SIG-M5 (cell line): ENCODE measurements at places on chromosomes 11 and 22.

DNA sequence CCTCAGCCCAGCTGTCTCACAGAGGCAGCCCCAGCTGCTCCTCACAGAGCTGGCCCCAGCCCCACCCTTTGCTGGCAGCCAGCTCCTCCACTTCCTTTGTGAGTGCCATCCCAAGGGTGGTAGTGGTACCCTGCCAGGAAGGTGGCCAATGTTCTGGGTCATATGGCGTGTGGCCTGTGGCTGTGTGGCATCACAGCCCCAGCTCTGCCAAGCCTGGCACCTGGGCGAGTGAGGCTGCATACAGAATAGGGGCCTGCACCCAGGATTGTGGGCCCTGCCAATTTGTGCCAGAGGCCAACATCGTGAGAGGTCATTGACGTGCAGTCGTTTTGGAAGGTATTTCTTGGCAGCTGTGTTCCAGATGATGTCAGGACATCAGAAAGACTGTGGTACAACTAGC, 10.7 kb downstream of the TUB start:
- no peak for DNase-seq

GRCh38 chr11:117199053-117199915, at the start of gene TAGLN:
Gene TAGLN (plus strand): TSS chr11:117199370. CDS start chr11:117203014, 3,644 bp downstream.
- no peak for DNase-seq

- DNase-seq = no peak
These were observed 51.4 kb upstream of the MTMR2 start for GRCh38 chr11:95975343-95975742.

GRCh38 chr11:84854498-84854880, 772.7 kb downstream of the DLG2 start:
- no peak for DNase-seq

- DNase-seq = no peak
These were observed 1.5 kb downstream of the RANGAP1 start for GRCh38 chr22:41284465-41284864.

DNA sequence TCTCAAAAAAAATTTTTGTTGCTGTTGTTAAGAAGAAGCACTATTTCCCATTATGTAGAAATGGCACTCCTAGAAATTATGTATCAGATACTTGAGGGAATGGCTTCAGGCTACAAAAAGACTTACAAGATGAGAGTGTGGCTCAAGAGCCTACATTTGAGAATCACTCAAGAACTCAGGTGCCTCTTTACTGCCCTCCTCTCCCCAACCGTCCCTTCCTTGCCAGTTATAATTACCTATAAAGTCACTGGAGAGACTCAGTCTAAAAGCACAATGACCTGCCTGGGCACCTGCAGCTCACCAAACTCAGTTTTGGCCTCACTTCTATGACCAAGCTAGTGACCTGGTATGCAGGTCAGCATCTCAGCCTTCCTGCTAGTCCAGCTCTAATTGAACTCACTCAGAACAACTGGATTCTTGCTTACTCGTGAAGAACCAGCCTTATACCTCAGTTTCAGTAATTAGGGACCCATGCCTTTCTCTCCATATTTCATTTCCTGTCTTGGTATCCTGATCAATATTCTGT, 41.9 kb upstream of the PPP2R1B start:
- DNase-seq = no peak

GRCh38 chr22:17444204-17444504, 74.9 kb downstream of the CECR2 start:
- no peak for DNase-seq

GRCh38 chr11:25981998-25982397, 349.9 kb upstream of the ANO3 start:
- DNase-seq = no peak

- DNase-seq = no peak
These were observed 2.8 kb upstream of the ANO9 start for GRCh38 chr11:444396-445144.

- no peak for DNase-seq
These were observed 8.6 kb upstream of the UPB1 start for GRCh38 chr22:24486501-24486921.

DNA sequence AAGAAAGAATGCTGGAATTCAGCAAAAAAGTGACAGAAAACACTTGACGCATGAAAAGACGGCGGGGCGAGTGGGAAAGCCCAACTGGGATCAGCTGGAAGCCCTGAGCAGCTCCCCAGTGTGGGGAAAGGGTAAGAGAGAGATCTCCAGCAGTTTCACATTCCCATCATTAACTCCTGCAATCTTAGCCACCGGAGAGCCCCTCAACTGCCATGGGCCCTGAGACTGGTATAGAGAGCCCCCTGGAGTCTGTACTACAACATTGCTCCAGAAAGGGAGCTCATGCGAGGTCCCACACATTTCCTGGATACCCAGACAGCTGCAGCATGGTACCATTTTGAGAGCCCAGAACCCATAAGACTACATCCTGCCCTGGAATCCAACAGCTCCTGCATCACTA, 31.1 kb downstream of the MRGPRX4 start:
- DNase-seq = no peak

DNA sequence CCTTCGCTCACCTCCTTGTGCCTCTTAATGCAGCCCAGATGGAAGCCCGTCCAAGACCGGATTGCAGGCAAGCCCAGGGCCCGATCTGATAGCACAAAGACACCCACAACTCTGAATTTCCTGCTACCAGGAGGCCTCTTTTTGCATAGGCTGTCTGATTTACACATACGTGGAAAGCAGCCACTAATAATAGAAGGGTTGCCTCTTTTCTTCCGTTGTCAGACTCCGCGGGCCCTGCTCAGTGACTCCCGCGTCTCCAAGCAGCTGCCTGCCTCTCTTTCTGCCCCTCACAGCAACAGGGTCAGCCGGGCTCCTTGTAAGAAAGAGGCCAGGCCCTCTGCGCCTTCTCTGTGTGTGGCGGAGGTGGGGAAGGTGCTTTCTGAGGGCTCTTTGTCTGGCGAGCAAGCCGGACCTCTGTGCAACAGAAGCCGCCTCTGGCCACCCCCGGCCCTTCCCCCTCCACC, 26.7 kb downstream of the FLI1 start:
- no peak for DNase-seq

DNA sequence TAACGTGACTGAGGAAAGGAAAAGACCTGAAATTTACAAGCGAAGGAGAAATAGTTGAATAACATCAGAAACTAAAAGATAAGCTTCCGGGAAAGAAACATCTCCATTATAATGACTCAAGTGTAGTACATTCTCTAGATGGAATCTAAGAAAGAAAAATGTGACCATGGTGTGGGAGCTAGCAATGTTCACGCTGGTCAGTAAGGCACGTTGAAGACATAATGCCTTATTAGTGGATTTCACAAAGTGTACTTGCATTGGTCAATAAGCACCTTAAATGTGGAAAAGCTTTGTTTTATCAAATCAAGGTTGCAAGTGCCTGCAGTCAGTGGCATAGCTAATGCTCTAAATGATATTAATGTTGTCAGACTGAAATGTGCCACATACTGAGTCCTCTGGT, 2.8 kb upstream of the LARGE1 start:
- no peak for DNase-seq

- DNase-seq = no peak
These were observed 1031.2 kb downstream of the BRD1 start for GRCh38 chr22:48796310-48797015.

- DNase-seq = no peak
These were observed 38.5 kb upstream of the GRAMD4 start for GRCh38 chr22:46581538-46582244.

GRCh38 chr11:128411812-128412211, 175.5 kb downstream of the ETS1 start:
- no peak for DNase-seq

DNA sequence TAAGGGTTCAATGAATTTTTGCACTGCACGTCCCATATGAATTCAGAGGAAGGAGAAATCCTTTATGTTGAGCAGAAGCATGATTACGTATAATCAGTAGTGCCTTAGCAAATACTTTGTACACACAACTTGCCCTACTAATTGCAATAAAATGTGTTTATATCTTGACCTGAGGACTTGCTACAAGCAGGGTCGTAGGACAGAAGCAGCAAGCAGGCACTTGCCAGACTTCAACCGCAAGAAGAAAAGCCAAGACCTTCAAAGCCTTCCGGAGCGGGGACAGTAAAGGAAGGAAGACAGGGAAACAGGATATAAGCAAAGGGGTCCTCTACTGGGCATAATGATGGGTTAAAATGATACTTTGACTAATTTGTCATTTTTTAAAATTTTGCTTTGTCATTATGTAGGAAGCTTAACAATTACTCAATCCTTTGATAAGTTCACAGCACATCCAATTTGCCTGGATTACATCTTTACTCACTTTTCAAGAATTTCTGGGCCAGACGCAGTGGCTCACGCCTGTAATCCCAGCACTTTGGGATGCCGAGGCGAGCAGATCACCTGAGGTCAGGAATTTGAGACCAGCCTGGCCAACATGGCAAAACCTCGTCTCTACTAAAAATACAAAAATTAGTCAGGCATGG, 23.2 kb upstream of the UBASH3B start:
- DNase-seq = no peak

DNA sequence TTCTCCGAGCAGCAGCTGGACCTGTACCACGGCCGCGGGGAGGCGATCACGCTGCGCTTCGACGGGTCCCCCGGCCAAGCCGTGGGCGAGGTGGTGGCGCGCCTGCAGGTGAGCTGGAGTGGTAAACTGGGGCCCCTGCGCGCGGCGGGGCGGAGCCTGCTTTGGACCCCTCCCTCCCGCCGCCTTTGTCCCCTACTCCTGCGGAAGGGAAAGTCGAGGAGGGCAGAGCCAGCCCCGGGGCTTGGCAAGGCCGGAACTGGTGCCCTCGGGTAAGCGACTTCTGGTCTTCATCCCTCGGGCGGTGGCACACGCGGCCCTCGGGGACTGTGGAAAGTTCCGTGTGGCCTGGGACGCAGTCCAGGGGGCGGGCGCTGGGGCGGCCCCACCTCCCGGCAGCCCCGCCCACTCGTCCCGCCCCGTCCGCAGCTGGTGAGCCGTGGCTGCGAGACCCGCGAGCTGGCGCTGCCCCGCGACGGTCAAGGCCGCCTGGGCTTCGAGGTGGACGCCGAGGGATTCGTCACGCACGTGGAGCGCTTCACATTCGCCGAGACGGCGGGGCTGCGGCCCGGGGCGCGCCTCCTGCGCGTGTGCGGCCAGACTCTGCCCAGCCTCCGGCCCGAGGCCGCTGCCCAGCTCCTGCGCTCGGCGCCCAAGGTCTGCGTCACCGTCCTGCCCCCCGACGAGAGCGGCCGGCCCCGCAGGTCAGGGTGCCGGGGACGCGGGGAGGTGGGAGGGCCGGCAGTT, 9.2 kb downstream of the SIPA1 start:
- no peak for DNase-seq

DNA sequence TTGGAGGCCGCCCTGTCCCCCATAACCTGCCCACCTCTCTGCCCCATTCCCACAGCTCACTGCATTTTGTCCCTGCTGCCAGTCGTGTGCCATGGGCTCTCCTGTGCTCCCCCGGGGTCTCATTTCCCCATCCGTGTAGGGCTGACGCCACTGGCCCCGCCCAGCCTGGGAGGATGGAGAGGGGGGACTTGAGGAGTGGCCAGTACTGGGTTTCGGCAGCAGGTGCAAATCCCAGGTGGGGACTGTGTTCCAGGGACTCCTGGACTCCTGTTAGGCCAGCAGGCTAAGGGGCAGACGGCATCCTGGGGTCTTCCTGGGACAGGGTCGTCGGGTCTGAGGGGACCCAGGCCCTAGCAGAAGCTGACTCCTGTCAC, 1.2 kb upstream of the MYO7A start:
- no peak for DNase-seq

- DNase-seq = no peak
These were observed 10.1 kb downstream of the MUC2 start for GRCh38 chr11:1084561-1085439.

DNA sequence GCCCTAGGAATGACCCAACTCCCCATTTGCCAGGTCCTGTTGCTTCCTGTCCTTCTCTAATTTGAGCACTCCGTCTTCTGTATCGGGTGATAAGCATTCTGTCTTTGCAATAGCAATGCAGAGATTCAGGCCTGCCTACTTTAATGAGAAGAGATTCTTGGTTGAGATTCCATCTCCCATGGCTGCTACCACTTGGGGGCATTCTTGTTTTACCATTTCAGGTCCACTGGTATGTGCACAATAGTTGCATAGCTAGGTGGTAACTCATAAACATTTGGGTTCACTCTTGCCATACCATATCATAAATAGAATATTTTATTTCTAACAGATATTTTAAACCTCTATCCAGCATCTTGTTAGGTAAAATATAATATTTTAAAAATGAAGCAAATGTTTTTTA, 34.4 kb upstream of the CALCB start:
- no peak for DNase-seq

- DNase-seq = no peak
These were observed 346.4 kb upstream of the MTNR1B start for GRCh38 chr11:92623055-92623454.

DNA sequence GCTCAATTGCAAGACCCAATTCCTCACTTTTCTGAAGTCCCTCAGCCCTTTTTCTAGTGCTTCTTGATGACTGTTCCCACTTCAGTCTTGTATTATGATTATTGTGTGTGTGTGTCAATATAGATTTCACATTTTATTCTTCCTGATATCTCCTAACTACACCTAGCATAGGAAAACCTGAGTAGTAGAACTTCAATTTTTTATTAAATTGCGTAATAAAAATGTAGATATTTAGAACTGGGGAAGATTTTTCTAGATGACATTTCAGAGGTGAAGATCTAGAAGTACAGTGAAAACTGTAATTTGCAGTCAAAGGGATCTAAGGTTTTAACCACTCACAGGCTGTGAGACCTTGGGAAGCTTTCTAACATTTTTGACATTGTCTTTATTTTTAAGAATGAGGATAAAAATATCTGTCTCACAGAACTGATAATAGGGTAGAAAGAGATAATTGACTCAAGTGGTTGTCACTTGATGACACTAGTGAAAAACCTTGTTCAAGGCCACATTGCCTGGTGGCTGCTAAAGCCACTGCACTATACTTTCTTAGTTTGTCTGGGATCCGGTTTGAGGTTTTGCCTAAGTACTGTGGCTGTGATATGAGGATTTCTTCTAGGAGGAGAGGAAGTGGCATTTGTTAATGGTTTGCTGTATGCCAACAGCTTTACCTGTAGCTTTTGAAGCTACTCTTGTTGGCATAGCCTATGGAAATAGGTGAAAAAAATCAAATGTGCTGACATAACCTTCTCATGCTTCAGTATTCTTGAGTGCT, 32.2 kb upstream of the SESN3 start:
- DNase-seq = no peak

- no peak for DNase-seq
These were observed 460 bp downstream of the ZC3H12C start for GRCh38 chr11:110093407-110094297.

DNA sequence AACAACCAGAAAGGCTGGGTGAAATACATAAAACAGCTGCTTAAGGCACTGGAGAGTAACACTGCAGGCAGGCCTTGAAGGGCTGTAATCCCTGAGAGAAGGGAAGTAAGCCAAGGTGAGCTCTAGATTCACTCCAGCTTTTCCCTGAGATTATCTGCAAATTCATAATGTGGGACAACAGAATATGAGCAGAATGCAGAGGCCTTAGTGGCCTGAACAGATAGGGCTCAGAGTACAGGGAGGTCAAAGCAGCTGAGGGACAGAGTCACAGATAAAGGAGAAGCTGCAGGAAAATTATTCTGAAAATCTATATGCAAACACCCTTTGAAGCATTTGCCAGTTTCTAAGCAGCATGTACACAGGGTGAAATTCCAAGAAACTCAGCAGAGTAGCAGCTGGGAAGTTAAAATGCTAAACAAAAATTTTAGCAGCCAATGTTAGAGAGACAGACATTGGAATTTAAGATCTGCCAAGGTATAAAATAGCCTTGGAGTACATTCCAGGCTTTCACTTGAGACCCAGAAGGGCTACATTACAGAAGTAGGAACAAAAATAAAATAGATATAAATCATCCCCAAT, 48.1 kb upstream of the CWF19L2 start:
- DNase-seq = no peak
